ENCODE measurements at places on chromosomes 16 and 17.

DNA sequence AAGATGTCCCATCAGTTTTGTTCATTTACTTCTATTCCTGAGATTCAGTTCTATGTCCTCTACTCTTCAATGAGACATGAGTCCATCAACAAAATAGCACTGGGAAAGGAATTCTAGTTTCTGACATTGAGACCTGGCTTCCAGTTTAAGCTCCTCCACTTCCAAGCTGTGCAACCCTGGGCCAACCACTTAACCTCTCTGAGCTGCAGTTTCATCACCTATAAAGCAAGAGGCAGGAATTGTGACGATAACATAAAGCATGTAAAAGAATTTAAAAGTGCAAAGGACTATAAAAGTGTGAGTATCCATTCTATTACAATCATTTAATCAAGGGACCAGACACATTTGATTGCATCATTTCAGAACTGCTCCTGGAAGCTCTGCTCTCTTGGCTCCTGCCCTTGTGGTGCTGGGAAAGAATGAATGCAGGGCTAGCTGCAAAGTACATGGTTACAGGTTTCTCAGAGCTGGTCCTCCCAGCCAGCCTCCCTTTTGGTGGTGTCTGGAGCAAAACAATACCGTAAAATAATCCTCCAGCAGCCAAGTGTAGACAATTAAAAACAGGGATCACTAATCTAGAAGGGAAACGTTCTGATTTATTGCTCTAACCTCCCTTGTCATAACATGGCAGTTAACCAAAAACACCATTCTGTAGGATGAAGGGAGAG lies 113.9 kb downstream of the VPS53 start:
- no peak for DNase-seq

- peak; percentile 58 for DNase-seq
Measured at GRCh38 chr17:45235416-45236281, 14.0 kb downstream of the FMNL1 start.

DNA sequence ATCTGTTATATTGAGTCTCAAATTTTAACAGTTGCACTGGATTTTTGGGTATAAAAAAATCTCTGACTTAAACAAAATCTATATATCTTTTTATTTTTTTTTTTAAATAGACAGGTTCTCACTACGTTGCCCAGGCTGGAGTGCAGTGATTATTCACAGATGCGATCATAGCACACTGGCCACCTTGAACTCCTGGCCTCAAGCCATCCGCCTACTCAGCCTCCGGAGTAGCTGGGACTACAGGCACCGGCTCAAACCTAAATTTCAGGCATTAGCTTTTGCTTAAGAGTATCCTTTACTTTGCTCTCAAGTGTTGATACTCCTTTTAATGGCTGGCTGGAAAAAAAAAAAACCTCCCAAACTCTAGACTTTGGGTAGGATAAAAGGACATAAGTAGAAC lies 61.6 kb downstream of the RPGRIP1L start:
- DNase-seq, result no peak

DNA sequence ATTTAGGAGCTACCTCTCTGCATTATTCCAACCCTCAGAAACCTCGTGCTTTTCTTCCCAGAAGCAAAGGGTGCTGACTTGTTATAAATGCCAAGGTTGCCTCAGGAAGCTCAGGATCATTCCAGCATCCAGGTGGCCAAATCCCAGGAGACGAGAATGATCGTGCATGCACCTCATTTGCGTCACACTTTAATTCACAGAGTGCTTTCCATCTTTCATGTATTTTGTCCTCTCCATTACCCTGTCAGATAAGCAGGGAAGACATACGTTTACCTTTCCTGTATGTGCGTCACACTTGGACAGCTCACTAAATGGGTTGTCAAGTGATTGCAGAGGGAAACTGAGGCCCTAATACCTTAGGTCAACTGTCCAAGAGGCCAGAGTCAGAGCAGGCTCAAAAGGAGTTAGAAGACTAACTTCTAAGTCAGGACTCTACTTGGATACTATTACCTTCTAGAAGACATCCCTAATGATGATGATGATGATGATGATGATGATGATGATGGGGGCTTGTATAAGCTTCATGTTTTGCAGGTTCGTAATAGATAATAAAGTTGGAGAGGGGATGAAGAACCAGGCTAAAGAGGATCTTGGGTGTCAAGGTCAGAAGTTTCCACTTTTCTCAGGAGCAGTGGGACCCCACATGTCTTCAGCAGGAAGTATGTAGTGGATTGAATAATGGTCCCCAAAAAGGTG lies 150.6 kb upstream of the TNRC6C start:
- DNase-seq, result no peak

DNA sequence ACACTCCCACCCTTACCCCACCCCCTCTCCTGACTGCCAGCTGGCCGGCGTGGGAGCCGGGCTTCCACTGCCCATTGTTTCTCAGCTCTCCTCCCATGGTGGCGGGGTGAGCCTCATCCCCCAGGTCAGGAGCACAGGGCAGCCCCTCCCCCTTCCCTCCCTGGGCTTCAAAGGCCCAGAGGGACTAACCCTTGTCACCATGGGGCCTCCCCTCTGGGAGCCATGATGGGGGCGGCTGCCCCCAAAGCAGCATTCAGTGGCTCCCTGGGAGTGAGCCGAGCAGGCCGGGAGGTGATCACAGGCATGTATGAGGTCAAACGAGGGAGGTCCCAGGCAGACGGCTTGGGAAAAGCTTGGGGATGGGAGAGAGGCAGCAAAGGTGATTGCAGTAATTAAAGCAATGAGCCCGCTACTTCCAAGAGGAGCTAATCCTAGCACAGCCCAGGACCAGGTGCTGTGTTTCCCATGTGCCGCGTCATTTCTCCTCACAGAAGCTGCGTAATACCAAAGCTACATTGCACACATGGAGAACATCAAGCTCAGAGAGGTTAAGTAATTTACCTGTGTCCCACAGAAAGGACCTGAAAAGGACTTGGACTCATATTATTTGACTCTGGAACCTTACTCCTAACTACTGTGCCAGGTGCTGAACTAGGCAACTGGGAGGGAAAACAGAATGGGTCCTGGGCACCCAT lies 24.5 kb downstream of the CDK5RAP3 start:
- no peak for DNase-seq

GRCh38 chr16:88957887-88958577 lies 19.0 kb downstream of the CBFA2T3 start:
- DNase-seq, result no peak

GRCh38 chr17:1907909-1908698 lies 78.3 kb downstream of the RPA1 start:
- no peak for DNase-seq

- no peak for DNase-seq
Measured at GRCh38 chr17:58621174-58621573, 70.7 kb downstream of the TEX14 start.

DNA sequence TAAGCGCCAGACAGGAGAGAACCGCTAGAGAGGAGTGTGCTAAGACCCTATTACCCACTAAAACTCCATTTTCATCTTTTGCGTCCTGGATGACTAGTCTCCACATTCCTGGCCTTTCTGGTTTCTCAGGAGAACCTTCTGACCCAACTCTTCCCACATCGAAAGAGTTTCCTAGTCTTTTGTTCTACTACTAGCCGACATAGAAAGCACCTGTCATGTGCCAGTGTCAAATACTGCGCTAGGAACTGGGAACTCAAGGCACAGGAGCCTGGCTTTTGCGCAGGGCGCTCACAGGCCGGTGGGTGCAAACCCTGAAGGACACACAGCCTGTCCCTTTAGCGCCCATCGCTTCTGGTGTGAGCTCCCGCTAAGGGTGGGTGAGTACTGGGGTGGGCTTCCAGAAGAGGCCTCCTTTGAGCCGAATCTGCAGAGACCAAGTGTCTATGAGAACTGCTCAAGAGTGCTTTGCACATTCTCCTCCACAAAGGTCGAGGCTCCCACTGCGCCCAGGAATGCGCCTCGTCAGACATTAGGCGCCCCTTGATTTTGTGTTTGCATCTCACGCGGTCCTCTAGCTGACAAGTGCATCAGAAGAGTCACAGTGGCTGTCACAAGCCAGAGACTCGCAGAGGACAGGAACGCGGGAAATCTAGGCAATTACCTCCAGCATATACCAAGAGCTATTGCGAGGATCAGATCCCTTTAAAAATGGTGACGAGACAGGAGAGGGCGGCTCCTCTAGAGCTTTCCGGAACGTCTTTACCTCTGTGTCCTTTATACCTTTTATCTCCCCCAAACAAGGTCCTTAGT lies 2.0 kb upstream of the PSMB3 start:
- no peak for DNase-seq

GRCh38 chr16:22270525-22270924 lies 26.7 kb upstream of the POLR3E start:
- DNase-seq, result no peak

Measured in kidney capillary endothelial cell (primary cell).